ENCODE measurements at places on chromosomes 7 and 10. TPM values are rescaled to one million over a fixed set of nuclear protein-coding genes. Genes with fewer than 3 reads are reported as not detected.

PLXNA4 gene
- 1.5 TPM for total RNA-seq

PPP1R17 gene
- not detected for total RNA-seq

SHH gene
- total RNA-seq: not detected

CFAP46 gene
- total RNA-seq: 0.85 TPM

TSC22D4 gene
- 32.3 TPM for total RNA-seq

Measured in dermis blood vessel endothelial cell (primary cell).